ENCODE measurements at places on chromosomes 6 and 20.
A peak's percentile ranks its signal among the peaks of the same experiment; 100 is the strongest.

- no peaks in the 10 kb centered on the region for H3K27me3 ChIP-seq
- no peak for DNase-seq
- H3K4me3 ChIP-seq = no peak overlapping the region
- H3K36me3 ChIP-seq = no peaks in the 10 kb centered on the region
Observed at GRCh38 chr6:119612176-119612891, 262.8 kb upstream of the MAN1A1 start.

GRCh38 chr20:58471193-58472164, 43.7 kb downstream of the APCDD1L start:
- no peak overlapping the region for H3K27ac ChIP-seq
- no peaks in the 10 kb centered on the region for H3K36me3 ChIP-seq
- no peaks in the 10 kb centered on the region for H3K4me1 ChIP-seq
- H3K27me3 ChIP-seq = no peaks in the 10 kb centered on the region

DNA sequence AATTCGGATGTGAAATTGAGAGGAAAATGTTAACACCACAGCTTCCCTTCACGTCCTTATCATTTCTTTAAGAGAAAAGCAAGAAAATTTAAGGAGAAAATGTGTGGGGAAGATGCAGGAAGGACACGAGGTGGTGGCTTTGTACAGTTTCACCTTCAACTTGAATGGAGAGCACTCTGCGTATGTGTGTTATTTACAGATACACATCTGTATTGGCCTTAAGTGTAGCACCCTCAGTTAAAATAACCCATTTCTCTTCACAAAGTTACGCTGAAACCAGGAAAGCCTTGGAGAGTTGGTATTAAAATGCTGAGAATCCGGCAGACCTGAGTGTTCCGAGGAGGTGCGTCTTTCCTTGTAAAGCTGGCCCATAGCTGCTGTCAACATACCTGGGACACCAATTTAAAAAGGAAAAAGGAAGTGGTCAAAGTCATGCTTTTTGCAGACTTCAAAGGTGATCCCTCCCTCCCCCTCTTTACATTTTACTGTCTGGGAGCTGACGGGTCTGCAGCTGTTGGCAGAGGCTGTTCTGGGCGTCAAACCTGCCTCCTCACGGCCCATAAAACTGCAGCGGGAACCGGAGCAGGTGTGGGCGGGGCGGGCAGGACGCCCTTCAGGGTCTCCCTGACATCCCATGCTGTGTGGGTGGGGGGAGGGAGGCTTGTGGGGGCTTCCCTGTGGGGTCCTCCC, 61.3 kb upstream of the TBXT start:
- H3K36me3 ChIP-seq = no peaks in the 10 kb centered on the region
- H3K4me3 ChIP-seq = no peak overlapping the region
- H3K4me1 ChIP-seq = no peaks in the 10 kb centered on the region
- peaks cover 20% of the 10 kb centered on the region for H3K27me3 ChIP-seq

DNA sequence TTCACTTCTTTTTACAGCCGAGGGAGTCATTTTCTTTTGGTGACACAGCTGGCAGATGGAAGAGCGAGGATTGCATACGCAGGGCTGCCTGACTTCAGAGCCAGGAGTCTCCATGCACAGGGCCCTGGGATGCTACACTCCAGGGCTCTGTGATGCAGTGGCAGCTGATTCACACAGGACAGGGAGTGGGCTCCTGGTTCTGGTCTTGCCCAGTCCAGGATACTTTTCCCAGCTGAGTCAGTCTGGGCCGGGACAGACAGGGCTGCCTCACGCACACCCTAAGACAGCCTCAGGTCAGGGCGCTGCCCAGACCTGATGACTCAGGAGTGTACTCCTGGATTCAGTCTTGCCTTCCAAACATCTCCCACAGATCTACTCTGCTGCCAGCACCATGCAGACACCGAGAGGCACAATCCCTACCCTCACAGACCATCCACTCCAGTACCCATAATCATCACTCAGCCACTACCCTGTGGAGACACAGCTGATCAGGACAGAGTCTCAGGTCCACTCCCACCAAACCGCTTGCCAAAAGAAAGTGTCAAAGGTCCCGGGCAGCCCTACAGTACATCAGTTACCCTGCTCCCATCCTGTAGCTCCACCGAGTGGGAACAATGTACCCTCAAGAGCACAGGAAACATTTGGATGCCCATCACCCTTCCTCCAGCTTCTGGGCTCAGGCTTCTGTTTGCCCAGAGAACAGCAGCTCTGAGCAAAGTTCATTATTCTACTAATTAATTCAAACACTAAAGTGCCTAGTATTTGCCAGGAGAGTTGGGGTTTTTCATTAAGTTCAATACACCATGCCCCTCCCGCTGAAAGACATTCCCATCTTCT, 11.5 kb downstream of the SDC4 start:
- H3K27me3 ChIP-seq = no peaks in the 10 kb centered on the region
- H3K27ac ChIP-seq = peak overlapping the region; percentile 88
- H3K36me3 ChIP-seq = no peaks in the 10 kb centered on the region

DNA sequence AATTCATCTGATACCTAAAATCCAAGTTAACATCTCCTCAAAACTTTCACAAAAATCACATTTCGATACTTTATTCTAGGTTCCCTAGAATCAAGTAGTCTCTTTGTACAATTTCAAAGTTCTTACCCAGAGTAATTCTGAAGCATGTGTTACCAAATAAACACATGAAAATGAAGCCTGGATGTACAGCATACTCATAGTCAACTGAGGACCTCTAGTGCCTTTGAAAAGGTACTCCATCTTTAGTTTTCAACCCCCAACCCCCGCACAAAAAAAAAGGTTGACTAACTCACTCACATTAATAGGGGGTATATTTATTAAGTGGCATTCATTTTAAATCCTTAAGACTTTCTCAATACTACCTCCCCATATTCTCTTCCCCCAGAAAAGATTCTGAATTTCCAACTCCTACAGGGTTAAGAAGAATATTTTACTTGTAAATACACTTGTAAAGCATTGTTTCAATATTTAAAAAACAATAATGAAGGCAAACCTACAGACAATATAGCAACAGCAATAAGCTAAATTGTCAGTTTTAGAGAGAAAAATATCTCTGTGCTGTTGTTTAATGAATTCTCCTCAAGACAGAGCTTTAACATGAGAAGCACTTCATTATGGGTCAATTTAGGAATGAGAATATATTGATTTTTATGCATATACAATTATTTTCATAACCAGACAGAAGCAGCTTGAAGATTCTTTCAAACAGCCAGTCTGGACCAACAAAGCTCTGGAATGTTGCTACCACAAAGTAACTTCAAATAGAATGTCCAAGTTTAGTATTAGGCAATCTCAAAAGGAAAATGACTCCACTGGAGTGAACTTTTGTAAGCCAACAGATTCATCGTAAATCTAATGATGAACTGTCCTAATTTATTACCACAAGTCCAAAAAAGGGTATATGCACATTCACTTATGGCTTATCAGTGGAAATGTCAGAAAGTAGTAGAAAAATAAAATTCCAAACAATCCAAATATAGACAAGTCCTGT, 3.3 kb downstream of the PLN start:
- DNase-seq = peak; percentile 30
- no peaks in the 10 kb centered on the region for H3K36me3 ChIP-seq
- H3K4me1 ChIP-seq = no peaks in the 10 kb centered on the region
- H3K27ac ChIP-seq = no peak overlapping the region
- no peak overlapping the region for H3K4me3 ChIP-seq

DNA sequence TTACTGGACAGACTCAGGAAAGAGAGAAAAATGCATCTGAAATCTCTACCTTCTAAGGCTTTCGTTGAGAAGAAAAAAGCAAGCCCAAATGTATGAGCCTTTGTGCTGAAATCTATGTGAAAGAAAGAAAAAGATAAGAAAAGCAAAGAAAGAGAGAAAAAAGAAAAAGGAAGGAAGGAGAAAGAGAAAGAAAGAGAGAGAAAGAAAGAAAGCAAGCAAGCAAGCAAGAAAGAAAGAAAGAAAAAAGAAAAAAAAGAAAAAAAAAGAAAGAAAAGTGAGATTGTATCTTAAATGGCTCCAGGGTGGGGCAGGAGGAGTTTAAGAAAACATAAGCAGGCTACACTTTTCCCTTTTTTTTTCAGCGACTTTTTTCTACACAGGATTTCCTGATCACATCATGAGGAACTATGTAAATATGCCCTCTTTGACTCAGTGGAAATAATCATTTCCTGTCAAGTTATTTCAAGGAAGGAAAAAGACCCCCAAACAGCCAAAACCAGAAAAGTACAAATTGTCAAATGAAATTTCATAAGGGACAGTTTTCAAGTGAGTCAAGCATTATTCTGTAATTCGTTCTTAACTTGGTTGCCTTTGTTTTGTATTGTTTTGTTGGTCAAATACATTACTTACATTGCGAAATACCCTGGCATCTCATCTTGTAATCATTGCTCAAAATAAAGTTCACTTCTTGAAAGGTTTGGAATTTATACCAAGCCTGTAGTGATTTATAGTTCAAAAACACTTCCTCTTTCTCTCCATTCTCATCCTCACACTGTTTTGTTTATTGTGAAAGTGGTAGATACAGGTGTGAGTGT, 79.5 kb upstream of the RNF217 start:
- no peaks in the 10 kb centered on the region for H3K36me3 ChIP-seq
- H3K4me3 ChIP-seq = no peak overlapping the region
- H3K27me3 ChIP-seq = no peaks in the 10 kb centered on the region
- no peak for DNase-seq
- no peaks in the 10 kb centered on the region for H3K4me1 ChIP-seq

- H3K27ac ChIP-seq = no peak overlapping the region
- no peaks in the 10 kb centered on the region for H3K27me3 ChIP-seq
- no peaks in the 10 kb centered on the region for H3K36me3 ChIP-seq
- H3K4me1 ChIP-seq = no peaks in the 10 kb centered on the region
Observed at GRCh38 chr6:163198396-163198795, 216.1 kb upstream of the QKI start.

DNA sequence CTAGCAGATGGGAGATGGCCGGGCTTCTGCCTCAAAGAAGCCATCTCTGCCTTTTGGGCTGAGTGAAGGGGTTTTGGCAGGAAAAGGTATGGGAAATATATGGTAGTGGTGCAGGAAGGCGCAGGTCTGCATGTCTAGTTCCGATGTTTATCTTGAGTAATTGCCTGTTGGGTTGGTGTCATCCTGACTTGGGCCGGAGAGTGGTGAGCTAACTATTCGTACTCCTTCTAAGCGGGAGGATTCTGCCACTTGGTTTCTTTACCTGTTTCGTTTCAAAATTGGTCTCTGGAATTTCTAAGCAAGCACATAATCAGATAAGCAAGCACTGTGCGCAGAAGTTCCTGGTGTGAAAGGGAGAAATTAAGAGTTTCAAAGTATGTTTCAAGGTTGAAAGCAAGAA, 229.6 kb downstream of the SAMD5 start:
- no peak overlapping the region for H3K27ac ChIP-seq
- no peaks in the 10 kb centered on the region for H3K4me1 ChIP-seq
- H3K4me3 ChIP-seq = no peak overlapping the region
- H3K27me3 ChIP-seq = no peaks in the 10 kb centered on the region
- DNase-seq = no peak
- no peaks in the 10 kb centered on the region for H3K36me3 ChIP-seq

GRCh38 chr6:46484081-46484820, 7.0 kb downstream of the RCAN2 start:
- H3K36me3 ChIP-seq = no peaks in the 10 kb centered on the region
- no peaks in the 10 kb centered on the region for H3K4me1 ChIP-seq
- H3K27ac ChIP-seq = no peak overlapping the region
- peaks cover 12% of the 10 kb centered on the region for H3K27me3 ChIP-seq

GRCh38 chr6:45677381-45678284, 299.9 kb upstream of the SUPT3H start:
- H3K27ac ChIP-seq = no peak overlapping the region
- no peaks in the 10 kb centered on the region for H3K27me3 ChIP-seq
- H3K4me3 ChIP-seq = no peak overlapping the region
- H3K4me1 ChIP-seq = peaks cover 13% of the 10 kb centered on the region

DNA sequence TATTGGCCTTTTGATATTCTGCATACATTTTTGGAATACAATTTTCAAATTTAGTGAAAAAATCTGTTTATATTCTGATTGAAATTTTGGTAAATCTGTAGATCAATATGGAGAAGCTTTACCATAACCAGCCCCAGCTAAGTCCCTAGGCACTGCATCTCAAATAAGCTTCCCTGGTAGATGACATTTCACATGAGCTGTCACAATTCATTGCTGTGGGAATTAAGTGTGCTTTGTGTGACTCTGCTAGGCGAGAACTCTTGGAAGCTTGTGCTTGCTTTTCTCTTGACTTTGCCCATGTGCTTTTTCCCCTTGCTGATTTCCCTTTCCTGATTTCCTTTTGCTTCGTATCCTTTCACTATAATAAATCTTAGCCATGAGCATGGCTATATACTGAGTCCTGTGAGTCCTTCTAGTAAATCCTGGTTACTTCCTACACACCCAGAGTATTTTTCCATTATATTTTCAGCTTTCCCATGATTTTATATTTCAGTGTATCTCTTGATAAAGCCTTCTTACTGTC, 166.5 kb upstream of the MMS22L start:
- no peak overlapping the region for H3K4me3 ChIP-seq
- no peaks in the 10 kb centered on the region for H3K4me1 ChIP-seq
- no peaks in the 10 kb centered on the region for H3K27me3 ChIP-seq

DNA sequence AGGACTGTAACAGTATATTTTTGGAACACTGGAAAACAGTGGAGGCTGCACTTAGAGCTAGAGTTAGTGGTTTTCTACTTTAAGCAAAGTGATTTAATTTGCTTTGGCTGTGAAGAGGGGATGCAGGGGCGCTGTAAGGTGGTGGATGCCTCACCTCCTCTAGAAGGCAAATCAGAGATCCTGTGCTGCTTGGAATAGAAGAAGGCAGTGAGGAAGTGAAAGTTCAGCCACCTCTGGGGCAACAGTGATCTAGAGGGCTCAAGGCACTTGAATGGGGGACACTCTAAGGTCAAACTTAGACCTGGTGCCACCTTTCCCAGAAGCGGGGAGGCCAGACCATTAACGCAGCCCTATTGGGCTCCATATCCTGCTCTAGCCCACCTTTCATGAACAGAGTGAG, 19.0 kb upstream of the SNRPB2 start:
- no peaks in the 10 kb centered on the region for H3K4me1 ChIP-seq
- peaks cover 5% of the 10 kb centered on the region for H3K27me3 ChIP-seq
- no peak overlapping the region for H3K27ac ChIP-seq
- DNase-seq = no peak
- H3K4me3 ChIP-seq = no peak overlapping the region
- H3K36me3 ChIP-seq = no peaks in the 10 kb centered on the region

GRCh38 chr6:147053311-147053921, 150.8 kb upstream of the STXBP5 start:
- no peak overlapping the region for H3K4me3 ChIP-seq
- H3K27me3 ChIP-seq = no peaks in the 10 kb centered on the region
- no peaks in the 10 kb centered on the region for H3K36me3 ChIP-seq
- H3K27ac ChIP-seq = no peak overlapping the region
- H3K4me1 ChIP-seq = no peaks in the 10 kb centered on the region
- no peak for DNase-seq

DNA sequence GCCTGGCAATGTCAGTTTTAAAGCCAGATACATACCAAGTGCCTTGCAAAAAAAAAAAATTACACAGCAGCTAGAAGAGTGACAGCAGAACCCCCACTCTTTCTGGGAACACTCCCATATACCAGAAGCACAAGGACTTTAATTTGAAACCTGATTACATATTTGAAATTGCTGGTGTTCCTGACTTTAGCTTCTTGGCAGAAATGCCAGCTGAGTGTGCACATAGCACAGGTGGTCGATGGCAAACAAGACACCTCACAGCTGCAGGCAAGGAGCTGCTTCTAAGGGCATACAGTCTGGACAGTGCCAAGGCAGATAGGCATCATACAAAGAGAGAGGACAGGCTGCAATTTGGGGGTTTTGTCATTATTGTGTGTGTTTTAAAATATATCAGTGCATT, 150.7 kb upstream of the SGK1 start:
- DNase-seq = no peak
- H3K27ac ChIP-seq = no peak overlapping the region
- H3K36me3 ChIP-seq = no peaks in the 10 kb centered on the region
- H3K4me3 ChIP-seq = no peak overlapping the region
